ENCODE measurements at places on chromosomes 2 and 18.

DNA sequence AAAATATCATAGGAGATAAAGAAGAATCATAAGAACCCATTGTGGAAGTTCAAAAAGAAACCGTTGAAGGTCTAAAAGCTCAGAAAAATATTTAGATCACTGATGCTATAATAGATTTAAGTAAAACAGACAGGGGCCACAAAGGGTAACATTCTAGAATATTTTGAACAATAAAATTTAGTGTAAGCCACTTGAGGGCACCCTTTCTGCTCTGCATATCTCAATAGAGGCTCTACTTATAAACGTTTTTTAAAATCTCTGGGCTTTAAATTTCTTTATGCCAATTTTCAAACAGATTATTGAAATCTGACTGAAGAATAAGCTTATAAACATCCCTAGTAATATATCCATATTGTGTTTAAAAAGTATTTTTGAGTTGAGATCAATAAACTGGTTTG, 57.6 kb upstream of the IL1RL1 start:
- no peak for DNase-seq

DNA sequence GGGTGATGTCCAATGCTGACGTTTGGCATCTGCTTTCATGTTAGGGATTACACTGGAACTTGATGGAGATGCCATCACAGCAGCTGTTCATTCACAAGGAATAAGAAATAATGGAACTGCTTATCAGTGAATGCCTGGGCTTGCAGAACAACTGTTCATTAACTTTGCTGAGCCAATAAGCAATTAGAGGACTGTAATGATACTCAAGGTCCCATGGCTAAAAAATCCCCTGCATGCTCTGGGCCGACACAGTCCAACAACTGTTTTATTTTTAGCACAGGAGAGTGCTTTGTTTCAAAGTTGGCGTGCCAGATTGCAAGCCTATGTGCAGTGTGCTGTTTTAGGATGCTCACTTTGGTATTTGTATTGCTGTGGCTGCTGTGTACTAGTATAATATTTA, 408.0 kb upstream of the RGPD4 start:
- DNase-seq, result no peak

DNA sequence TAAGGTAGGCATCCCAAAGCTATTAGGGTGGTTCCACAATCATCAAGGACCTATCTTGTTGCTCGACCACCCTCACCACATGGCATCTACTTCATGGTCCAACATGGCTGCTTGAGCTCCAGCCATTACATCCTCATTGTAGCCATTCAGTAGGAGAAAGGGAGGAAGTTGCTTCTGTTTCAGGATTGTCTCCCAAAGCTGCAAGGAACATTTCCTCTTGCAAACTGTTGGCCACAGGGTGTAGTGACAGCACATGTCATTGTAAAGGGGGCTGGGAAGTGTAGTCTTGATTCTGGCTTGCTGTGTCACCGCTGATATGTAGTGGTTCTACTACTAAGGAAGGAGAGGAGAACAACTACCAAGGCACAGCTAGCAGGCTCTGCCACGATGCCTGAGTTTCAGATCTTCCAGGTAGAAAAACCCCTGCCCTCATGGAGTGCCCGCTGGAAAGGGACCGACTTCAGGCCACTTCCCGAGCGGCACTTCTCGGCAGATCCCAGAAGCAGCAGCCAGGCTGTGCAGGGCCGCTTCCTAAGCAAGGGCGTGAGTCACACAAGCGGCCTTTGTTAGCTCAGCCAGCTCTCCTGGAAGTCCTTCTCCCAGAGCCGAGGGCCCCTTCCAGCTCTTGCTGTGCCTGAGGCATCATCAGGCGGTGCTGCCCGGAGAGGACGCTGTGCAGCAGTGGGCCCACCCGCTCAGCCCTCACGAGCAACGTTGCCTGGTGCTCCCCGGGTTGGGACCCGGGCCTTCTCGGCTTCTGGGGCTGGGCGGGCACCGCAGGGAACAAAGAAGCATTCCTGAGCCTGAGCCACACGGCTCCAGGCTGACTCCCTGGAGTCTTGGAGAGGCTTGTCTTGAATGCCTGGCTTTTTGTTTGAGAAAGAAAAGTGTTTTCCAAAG, 58.2 kb downstream of the HS6ST1 start:
- peak; percentile 85 for DNase-seq

DNA sequence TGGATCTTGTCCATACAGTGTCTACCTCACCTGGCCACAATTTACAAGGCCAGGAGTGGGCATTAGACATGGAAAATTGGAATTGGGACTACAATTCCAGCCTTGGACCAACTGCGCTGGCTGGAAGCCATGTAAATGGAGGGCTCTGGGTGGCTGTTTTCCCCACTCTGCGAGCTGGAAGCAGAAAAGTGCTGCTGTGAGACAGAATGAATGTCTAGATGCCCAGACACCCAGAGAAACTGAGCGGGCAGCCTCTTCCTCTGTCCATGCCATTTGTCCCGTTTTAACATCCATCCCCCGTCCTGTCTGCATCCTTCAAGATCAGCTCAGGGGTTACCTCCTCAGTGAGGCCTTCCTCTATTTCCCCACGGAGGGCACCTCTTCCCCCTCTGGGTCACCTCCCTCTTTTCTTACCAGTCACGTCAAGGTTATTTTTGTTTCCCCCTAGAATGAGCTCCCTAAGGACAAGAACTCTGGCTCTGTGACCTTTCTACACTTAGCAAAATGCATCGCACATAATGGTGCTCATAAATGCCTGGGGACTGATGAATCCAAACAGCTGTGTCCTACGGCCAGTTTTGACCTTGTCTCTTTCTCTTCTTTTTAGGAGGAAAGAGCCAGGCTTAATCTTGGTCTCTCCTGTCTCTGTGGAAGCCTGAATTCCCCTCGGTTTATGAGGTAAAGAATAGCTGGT, 41.2 kb downstream of the MCFD2 start:
- no peak for DNase-seq

DNA sequence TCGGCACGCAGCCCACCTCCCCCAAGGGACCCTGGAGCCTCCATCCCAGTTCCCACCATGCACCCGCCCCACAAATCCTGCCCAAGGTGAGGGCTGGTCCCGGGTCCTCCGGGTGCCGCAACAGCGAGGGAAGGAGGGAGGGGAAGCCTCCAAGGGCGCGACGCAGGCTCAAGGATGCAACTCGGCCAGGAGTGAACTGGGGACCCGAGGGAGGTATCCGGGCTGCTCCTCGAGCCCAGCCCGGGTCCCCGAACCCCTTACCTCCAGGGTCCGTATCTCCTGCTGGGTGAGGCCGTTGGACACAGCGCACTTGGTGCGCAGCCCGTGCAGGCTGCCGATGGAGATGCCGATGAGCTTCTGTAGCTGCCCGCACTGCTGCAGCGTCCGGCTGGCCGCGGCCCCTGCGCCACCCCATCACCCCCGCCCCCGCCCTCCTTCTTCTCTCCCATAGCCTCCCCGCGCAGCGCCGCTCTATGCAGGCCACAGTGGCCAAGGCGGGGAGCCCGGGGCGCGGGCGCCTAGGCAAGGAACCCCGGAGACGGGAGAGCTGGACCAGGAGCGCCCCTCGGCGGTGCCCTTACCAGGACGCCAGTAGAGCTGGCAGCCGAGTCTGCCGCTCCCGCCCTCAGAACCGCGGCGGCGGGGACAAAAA, 124.1 kb downstream of the ANKRD30BL start:
- DNase-seq, result no peak

- no peak for DNase-seq
These were observed 180.9 kb downstream of the SMAD2 start for GRCh38 chr18:47749600-47749973.

DNA sequence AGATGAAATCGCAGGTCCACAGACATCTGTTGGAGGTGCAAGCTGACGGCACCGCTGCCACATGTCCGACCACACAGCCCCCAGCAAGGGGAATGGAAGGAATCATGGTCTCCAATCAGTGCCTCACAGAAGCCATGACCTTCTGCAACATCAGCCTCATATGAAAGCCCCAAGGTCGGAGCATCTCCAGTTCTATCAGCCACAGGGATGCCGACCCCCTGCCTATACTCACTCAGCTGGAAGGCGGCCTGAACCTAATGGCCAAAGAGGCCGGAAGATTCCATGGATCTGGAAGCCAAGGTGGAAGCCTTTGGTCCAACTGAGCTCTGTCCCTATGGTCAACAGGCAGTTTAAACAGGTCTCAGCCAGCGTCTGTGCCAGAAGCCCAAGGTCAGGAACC, 278.8 kb downstream of the TNS1 start:
- DNase-seq, result no peak

DNA sequence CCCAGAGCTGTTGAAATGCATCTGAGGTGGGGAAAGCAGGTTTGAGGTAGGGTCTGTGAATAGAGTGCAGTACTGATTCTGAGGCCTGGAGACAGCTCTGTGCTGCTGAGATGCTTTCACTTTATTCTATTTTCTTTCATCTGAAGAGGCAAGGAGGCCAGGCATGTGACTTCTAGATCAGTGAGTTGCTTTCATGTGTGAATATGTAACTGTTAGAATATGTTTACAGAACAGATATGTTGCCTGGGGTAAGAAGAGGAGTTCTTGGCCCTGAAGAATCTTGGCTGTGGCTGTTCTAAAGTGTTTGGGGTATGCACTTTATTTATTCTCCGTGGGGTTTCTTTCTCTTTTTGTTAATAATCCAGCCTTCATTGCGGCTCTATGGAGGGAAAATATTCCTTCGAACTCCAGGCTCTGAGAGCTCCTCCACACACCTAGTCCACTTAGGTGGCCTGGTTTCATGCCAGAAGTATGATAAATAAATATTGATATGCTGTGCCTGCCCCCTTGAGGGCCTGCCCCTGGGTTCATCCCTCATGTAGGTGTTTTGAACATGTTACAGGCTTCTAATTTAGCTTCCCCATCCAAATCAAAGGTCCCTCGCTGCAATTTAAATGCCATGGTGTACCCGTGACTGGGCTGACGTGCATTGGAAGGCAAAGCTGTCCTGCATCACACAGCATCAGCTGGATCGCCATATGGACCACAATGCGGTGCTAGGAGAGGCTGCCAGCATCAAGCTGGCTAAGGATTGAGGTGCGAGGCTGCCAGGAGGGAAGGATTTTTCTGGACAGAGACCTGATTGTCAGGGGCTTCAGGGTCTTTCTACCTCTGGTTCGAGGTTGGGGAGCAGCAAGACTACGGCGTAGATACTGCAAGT, 102.9 kb downstream of the PRKCE start:
- DNase-seq, result no peak

DNA sequence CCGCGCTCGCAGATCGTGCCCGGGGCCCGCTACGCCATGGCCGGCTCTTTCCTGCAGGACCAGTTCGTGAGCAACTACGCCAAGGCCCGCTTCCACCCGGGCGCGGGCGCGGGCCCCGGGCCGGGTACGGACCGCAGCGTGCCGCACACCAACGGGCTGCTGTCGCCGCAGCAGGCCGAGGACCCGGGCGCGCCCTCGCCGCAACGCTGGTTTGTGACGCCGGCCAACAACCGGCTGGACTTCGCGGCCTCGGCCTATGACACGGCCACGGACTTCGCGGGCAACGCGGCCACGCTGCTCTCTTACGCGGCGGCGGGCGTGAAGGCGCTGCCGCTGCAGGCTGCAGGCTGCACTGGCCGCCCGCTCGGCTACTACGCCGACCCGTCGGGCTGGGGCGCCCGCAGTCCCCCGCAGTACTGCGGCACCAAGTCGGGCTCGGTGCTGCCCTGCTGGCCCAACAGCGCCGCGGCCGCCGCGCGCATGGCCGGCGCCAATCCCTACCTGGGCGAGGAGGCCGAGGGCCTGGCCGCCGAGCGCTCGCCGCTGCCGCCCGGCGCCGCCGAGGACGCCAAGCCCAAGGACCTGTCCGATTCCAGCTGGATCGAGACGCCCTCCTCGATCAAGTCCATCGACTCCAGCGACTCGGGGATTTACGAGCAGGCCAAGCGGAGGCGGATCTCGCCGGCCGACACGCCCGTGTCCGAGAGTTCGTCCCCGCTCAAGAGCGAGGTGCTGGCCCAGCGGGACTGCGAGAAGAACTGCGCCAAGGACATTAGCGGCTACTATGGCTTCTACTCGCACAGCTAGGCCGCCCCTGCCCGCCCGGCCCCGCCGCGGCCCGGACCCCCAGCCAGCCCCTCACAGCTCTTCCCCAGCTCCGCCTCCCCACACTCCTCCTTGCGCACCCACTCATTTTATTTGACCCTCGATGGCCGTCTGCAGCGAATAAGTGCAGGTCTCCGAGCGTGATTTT, 7.6 kb downstream of the TBR1 start:
- DNase-seq, result no peak

- no peak for DNase-seq
These were observed 3.7 kb downstream of the B3GNT7 start for GRCh38 chr2:231399046-231399852.

DNA sequence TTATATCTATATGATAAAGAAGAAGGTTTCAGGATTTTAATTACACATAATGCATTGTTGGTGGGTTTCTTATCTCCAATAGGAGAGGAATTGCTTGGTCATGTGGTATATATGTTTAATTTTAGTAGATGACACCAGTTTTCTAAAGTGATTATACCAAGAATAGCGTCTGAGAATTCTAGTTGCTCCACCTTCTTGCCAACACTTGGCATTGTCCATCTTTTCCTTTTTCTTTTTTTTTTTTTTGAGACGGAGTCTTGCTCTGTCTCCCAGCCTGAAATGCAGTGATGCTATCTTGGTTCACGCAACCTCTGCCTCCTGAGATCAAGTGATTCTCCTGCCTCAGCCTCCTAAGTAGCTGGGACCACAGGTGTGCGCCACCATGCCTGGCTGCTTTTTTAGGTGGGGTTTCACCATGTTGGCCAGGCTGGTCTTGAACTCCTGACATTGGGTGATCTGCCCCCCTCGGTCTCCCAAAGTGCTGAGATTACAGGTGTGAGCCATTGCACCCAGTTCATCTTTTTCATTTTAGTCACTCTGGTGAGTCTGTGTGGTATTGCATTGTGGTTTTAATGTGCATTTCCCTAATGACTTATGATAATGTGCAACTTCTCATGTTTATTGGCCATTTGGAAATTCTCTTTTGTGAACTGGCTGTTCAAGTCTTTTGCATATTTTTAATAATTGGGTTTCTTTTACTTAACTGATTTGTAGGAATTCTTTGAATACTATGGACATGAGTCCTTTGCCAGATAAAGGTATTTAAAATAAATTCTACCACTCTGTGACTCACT, 37.3 kb upstream of the ZNF512 start:
- DNase-seq, result no peak

GRCh38 chr18:4391859-4392258, 63.2 kb downstream of the DLGAP1 start:
- no peak for DNase-seq

DNA sequence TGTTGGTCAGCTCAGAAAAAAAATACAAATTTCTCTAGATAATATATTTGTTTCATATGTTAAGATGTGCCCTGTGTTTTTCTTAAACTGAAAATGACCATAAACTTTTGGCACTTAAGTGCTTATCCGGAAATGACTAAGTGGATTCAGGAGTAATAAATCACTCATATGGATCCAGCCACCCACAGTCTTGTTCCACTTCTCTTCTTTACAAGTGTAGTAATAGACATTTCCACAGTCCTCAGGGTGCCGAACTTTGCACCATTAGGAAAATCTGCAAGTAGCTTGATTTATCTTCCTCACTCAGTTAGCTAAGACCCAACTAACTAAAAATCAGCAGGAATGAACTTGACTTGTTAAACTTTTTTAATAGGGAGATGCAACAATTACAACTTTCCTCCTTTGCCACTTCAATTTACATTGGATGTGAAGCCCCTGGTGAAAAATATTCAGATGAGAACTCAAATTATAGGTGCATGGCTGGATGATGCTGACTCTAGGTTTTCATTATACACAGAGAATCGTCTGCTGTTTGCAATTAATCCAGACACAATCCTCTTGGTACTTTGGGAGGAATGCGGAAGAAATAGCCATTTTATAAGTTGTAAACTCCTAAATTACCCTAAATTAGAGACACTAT, 322.5 kb downstream of the ARHGAP15 start:
- peak; percentile 18 for DNase-seq
